ENCODE measurements at places on chromosomes 12 and 14.

GRCh38 chr12:124395284-124395752 is 100.4 kb downstream of the RFLNA start:
- H3K4me1 ChIP-seq = peaks cover 31% of the 10 kb centered on the region
- no peaks in the 10 kb centered on the region for H3K27me3 ChIP-seq
- peaks cover 63% of the 10 kb centered on the region for H3K36me3 ChIP-seq
- DNase-seq = no peak
- no peak overlapping the region for H3K4me3 ChIP-seq

- H3K4me1 ChIP-seq = no peaks in the 10 kb centered on the region
- H3K36me3 ChIP-seq = no peaks in the 10 kb centered on the region
- no peaks in the 10 kb centered on the region for H3K27me3 ChIP-seq
- no peak overlapping the region for H3K4me3 ChIP-seq
- H3K27ac ChIP-seq = no peak overlapping the region
- DNase-seq = no peak
Observed at GRCh38 chr12:126038434-126038833, 973.2 kb downstream of the AACS start.

DNA sequence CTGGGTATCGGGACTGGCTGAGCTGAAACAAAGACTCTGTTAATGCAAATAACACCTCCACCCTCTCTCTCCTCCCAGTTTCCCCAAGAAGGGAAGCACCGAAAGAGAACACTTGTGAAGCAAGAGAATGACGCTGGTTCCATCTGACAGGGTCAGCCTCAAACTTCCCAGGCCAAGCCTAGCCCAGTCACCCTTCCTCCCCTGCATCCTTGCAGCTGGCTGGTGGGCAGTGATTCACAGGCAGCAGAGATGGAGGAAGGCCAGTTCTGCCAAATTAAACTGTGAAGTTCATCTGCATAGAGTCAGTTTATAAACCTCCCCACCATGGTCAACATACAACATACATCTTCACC is 2.8 kb downstream of the LRRC74A start:
- H3K36me3 ChIP-seq = no peaks in the 10 kb centered on the region
- H3K27me3 ChIP-seq = peaks cover 12% of the 10 kb centered on the region
- H3K27ac ChIP-seq = no peak overlapping the region
- no peak for DNase-seq
- no peaks in the 10 kb centered on the region for H3K4me1 ChIP-seq
- H3K4me3 ChIP-seq = no peak overlapping the region

DNA sequence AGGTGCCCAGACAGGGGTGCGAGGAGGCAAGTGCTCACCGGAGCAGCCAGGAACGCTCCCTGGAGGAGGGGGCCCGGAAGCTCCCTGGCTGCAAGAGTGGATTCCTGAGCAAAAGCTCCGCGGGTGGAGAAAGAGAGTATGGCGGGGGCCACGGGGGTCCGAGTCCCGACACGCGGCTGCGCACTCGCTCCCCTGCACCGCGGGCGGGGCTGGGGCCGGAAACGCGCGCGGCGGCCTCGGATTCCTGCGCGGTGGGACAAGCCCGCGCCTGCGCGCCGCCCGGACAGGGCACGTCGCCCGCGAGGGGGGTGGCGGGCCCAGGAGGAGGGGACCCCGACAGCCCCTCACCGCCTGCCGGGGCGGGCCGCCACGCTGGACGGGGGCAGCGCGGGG is 27.8 kb upstream of the GPR132 start:
- H3K4me1 ChIP-seq = peaks cover 17% of the 10 kb centered on the region
- DNase-seq = peak; percentile 65
- H3K27ac ChIP-seq = peak overlapping the region; percentile 46
- H3K4me3 ChIP-seq = peak overlapping the region; percentile 81
- H3K27me3 ChIP-seq = peaks cover 9% of the 10 kb centered on the region

GRCh38 chr14:78612666-78613065 is 442.5 kb downstream of the NRXN3 start:
- no peaks in the 10 kb centered on the region for H3K27me3 ChIP-seq
- H3K4me3 ChIP-seq = no peak overlapping the region
- H3K4me1 ChIP-seq = no peaks in the 10 kb centered on the region
- no peaks in the 10 kb centered on the region for H3K36me3 ChIP-seq

DNA sequence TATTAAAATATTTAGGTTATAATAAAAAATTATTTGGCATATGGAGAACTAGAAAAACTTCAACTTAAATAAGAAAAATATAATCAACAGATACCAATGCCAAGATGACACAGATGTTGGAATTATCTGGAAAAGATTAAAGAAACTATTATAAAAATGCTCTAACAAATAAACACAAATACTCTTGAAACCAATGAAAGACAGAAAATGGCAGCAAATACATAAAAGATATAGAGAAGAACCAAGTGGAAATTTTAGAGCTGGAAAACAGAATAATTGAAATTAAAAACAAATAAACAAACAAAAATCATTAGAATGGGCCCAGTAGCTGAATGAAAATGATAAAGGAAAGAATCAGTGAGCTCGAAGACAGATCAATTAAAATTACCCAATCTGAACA is 5.1 kb upstream of the NELL2 start:
- H3K27ac ChIP-seq = no peak overlapping the region
- DNase-seq = no peak
- peaks cover 1% of the 10 kb centered on the region for H3K36me3 ChIP-seq
- H3K4me1 ChIP-seq = peaks cover 8% of the 10 kb centered on the region

GRCh38 chr12:54486173-54486867 is 11.2 kb upstream of the NCKAP1L start:
- H3K27ac ChIP-seq = peak overlapping the region; percentile 13
- DNase-seq = no peak
- peaks cover 7% of the 10 kb centered on the region for H3K4me1 ChIP-seq
- no peak overlapping the region for H3K4me3 ChIP-seq
- H3K27me3 ChIP-seq = no peaks in the 10 kb centered on the region
- no peaks in the 10 kb centered on the region for H3K36me3 ChIP-seq

GRCh38 chr12:29743801-29744200 is 39.9 kb downstream of the TMTC1 start:
- H3K4me1 ChIP-seq = no peaks in the 10 kb centered on the region
- DNase-seq = no peak
- H3K27me3 ChIP-seq = no peaks in the 10 kb centered on the region
- H3K36me3 ChIP-seq = no peaks in the 10 kb centered on the region
- H3K4me3 ChIP-seq = no peak overlapping the region
- no peak overlapping the region for H3K27ac ChIP-seq

DNA sequence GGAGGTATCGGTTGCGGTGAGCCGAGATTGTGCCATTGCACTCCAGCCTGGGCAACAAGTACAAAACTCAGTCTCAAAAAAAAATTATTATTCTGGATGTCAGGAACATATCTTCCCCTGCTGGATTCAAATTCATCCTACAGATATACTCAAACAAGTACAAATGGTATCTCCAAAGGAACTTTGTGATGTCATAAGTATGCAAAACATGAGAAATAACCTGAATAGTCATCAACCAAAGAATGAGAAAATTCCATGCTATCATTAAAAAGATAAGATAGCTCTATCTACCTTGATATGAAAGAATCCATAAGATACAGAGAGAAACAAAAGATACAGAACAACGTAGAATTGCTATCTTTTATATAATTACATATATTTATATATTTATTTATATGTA is 67.7 kb downstream of the EEA1 start:
- H3K4me3 ChIP-seq = no peak overlapping the region
- no peak for DNase-seq
- no peaks in the 10 kb centered on the region for H3K27me3 ChIP-seq
- peaks cover 63% of the 10 kb centered on the region for H3K36me3 ChIP-seq
- H3K4me1 ChIP-seq = peaks cover 10% of the 10 kb centered on the region

DNA sequence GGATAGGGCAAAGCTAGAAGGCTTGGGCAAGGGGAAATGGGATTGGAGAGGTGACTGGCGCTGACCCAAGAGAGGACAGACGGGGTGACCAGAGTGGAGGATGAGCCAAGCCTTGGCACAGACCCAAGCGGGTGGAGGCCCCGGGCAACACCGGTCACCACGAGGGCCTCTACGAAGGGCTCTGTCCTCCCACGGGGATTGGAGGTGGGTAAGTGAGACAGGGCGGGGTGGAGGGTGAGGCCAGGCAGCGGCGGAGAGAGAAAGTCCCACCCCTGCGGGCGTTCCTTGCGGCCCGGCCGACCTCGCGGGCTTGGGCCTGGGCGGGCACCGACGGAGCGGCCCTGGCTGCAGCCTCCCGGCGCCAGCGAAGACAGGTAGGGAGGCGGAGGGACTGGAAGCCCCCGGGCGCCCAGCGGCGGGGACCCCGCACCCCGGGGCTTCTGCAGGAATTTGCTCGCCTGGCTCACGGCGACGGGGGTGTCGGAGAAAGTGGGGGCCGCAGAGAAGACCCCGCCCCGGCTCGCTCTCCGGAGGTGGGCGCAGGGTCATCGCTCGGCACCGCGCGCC is at the start of gene PAPLN:
PAPLN (plus strand) TSS at position 288 of the 567 bp plus-strand sequence. CDS start 2,273 bp downstream, outside the sequence.
- peak within 1 kb of the TSS; percentile 83 for H3K4me3 ChIP-seq
- H3K4me1 ChIP-seq = peaks cover 53% of the 10 kb centered on the region
- H3K27ac ChIP-seq = no peak within 1 kb of the TSS
- no peak for DNase-seq

GRCh38 chr12:3046441-3047200 is 30.6 kb upstream of the TSPAN9 start:
- H3K36me3 ChIP-seq = no peaks in the 10 kb centered on the region
- H3K4me3 ChIP-seq = no peak overlapping the region
- H3K27ac ChIP-seq = no peak overlapping the region
- H3K4me1 ChIP-seq = peaks cover 37% of the 10 kb centered on the region

- peak; percentile 30 for DNase-seq
- H3K4me1 ChIP-seq = peaks cover 17% of the 10 kb centered on the region
- H3K4me3 ChIP-seq = peak overlapping the region; percentile 42
- H3K27me3 ChIP-seq = no peaks in the 10 kb centered on the region
- H3K36me3 ChIP-seq = no peaks in the 10 kb centered on the region
Observed at GRCh38 chr12:116547955-116548501, 11.2 kb upstream of the MAP1LC3B2 start.

GRCh38 chr12:113087193-113087592 is 30.7 kb downstream of the DTX1 start:
- peaks cover 15% of the 10 kb centered on the region for H3K36me3 ChIP-seq
- DNase-seq = no peak
- H3K4me1 ChIP-seq = peaks cover 96% of the 10 kb centered on the region
- H3K27me3 ChIP-seq = no peaks in the 10 kb centered on the region

DNA sequence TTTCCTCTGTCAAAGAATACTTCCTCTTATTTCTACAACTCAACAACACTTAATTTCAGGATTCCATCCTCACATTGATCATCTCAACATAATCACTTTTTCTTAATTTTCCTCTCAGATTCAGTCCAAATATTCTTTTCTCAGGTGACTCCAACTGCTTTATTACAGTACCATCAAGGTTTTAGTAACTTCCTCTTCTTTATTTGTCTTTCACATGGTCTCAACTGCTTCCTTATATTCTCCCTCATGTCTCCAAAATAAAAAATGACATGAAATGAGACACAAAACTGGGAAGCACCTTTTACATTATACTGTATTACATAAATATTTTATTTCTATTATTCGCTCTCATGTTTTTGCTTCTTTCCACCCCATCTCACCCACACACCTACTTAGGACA is 55.5 kb downstream of the PPP2R5E start:
- peak overlapping the region; percentile 50 for H3K27ac ChIP-seq
- H3K36me3 ChIP-seq = peaks cover 6% of the 10 kb centered on the region
- no peaks in the 10 kb centered on the region for H3K27me3 ChIP-seq

DNA sequence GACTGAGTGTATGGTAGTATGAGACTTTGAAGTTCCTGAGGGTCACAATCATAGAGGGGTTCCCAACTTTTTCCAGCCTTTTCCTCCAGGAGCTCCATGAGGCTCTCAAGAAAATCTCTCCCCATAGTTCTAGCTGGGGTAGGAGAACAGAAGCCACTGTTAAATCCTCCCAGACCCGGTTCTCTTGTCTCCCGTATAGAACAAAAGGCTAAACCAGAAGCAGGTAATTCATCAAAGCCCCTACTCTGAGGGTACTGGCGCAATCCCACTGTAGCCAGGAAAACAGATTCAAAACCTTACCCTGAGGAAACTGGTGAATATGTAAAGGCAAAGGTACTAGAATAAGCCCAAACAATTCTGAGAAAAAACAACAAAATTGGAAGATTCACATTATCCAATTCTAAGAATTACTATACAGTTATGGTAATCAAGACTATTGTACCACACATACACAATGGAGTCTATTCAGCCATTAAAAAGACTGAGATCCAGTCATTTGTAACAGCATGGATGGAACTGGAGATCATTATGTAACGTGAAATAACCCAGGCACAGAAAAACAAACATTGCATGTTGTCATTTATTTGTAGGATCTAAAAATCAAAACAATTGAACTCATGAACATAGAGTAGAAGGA is 20.5 kb downstream of the OR8S1 start:
- H3K36me3 ChIP-seq = no peaks in the 10 kb centered on the region
- H3K4me3 ChIP-seq = no peak overlapping the region

GRCh38 chr12:46515829-46516228 is 143.3 kb upstream of the SLC38A2 start:
- H3K27me3 ChIP-seq = no peaks in the 10 kb centered on the region
- no peak overlapping the region for H3K27ac ChIP-seq

- H3K27me3 ChIP-seq = peaks cover 6% of the 10 kb centered on the region
- H3K27ac ChIP-seq = no peak overlapping the region
- no peaks in the 10 kb centered on the region for H3K4me1 ChIP-seq
- no peak overlapping the region for H3K4me3 ChIP-seq
Observed at GRCh38 chr14:52033101-52033642, 35.7 kb downstream of the NID2 start.

DNA sequence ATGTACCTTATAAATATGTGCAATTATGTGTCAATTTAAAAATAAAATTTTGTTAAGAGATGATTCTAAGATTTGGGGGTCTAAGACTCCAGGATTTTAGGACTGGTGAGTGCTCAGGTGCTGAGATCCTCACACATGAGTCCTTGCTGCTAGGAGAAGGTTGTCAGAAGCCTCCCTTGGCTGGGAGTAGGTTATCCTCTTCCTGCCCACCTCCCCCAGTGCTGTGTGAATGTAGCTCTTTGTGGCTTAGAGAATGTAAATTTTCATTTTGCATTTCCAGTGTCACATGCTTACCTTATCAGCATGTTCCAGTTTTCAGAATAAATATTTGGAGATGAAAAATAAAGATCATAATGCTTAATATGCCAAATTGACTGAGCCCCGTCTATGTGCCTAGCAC is 114.2 kb upstream of the MDM1 start:
- peaks cover 5% of the 10 kb centered on the region for H3K36me3 ChIP-seq
- H3K4me3 ChIP-seq = no peak overlapping the region
- no peaks in the 10 kb centered on the region for H3K27me3 ChIP-seq
- H3K4me1 ChIP-seq = peaks cover 84% of the 10 kb centered on the region

- no peak overlapping the region for H3K27ac ChIP-seq
- DNase-seq = no peak
- no peaks in the 10 kb centered on the region for H3K27me3 ChIP-seq
- no peak overlapping the region for H3K4me3 ChIP-seq
- peaks cover 17% of the 10 kb centered on the region for H3K4me1 ChIP-seq
- H3K36me3 ChIP-seq = no peaks in the 10 kb centered on the region
Observed at GRCh38 chr14:70707138-70708038, 65.7 kb downstream of the TTC9 start.

DNA sequence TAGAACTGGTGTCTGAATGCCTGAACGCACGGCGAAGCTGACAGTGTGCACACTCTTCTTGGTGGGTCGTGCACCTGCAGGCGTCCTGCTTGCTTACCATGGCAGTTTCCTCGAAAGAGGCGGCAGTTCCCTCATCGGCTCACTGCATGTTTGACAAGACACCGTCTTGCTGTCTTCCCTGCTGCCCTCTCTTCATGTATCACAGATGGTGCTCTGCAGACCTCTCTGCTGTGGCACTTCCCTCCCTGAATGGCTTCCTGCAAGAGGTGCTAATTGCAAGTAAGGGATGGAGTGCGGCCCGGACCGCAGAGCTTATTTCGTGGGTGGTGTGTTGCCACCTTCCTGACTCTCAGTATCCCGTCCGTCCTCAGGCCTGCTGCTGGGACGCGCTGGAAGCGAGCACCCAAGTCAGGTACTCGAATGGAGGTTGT is 156.7 kb upstream of the RTL1 start:
- no peaks in the 10 kb centered on the region for H3K4me1 ChIP-seq
- H3K4me3 ChIP-seq = no peak overlapping the region
- DNase-seq = no peak
- H3K27ac ChIP-seq = no peak overlapping the region
- no peaks in the 10 kb centered on the region for H3K36me3 ChIP-seq
- no peaks in the 10 kb centered on the region for H3K27me3 ChIP-seq
